ENCODE measurements at places on chromosomes 2 and 18.

DNA sequence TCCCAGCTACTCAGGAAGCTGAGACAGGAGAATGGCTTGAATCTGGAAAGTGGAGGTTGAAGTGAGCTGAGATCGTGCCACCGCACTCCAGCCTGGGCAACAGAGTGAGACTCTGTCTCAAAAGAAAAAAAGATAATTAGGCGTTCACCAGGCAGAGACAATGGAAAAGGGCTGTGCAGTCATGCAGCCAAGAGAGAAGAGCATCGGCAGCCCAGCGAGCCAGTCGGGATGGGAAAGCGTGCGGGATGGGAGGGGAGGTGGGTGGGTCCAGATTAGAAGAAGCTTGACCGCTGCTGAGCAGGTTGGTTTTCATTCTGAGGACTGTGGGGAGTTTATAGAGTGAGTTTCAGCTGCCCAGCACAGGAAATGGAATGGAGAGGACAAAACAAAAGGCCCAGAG lies 15.0 kb upstream of the CYS1 start:
- DNase-seq = no peak

GRCh38 chr2:239353692-239354091 lies 47.1 kb downstream of the HDAC4 start:
- DNase-seq = no peak

GRCh38 chr2:196170213-196170605 lies 1.2 kb downstream of the STK17B start:
- peak; percentile 62 for DNase-seq

DNA sequence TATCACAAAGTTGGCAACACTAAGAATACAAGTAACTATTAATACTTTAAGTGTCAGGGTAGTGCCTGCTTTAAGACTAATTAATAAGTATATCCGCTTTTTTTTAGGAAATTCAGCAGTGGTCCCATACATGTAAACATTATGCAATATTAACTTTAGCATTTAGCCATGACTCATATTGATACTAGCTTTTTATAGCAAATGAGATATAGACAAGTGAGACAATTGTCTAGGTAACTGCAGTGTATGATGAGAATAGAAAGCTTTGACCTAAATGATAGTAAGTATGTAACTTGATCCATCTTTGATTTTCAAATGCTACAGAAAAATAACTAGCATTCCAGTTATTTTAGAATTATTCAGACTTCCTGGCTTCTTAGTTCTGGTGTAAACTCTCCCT lies 27.4 kb upstream of the VRK2 start:
- no peak for DNase-seq

- no peak for DNase-seq
These were observed 206.8 kb upstream of the MEIS1 start for GRCh38 chr2:66228128-66228547.

- DNase-seq = no peak
These were observed 4.6 kb downstream of the TIGD1 start for GRCh38 chr2:232545511-232546375.

- no peak for DNase-seq
These were observed 91.9 kb upstream of the IL1R2 start for GRCh38 chr2:101899871-101900270.

- no peak for DNase-seq
These were observed 634 bp downstream of the SPATS2L start for GRCh38 chr2:200306931-200307723.

DNA sequence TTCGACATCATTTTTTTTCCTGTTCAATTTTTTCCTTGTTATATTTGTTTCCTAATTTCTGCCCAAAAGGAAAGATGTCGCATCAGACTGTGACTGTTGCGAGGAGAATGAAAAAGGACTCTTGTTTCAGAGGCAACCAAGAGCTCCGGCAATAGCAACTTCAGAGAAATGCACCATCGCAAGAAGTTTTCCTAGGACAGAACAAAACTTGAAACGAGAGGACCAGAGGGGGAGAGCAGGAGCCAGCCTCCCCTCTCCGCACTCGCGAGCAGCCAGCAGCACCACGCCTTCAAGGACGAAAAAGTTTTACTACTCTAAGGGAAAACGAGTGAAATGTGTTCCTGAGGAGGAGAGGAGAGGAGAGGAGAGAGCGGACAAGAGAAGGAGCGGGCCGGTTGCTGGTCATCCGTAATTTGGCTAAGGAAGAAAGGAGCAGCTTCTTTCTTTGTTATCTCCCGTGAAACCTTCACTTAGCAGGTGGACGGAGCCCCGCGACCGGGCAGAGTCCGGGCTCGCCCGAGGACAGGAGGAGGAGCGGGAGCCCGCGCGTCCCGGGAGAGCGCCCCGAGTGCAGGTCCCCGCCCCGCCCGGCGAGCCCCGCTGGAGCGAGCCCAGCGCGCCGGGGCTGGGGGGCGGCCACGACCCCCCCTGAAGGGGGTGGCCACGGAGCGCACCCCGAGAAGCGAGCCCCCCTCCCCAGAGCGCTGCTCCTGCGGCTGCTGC lies 744 bp downstream of the POU3F3 start:
- DNase-seq = no peak

GRCh38 chr2:88669482-88670214 lies 21.8 kb upstream of the RPIA start:
- peak; percentile 13 for DNase-seq

GRCh38 chr18:23587220-23587642 lies 925 bp upstream of the NPC1 start:
- DNase-seq = no peak

GRCh38 chr2:167853717-167854116 lies 393.7 kb downstream of the STK39 start:
- no peak for DNase-seq

- DNase-seq = no peak
These were observed 99.5 kb downstream of the TCF4 start for GRCh38 chr18:55488473-55488872.

DNA sequence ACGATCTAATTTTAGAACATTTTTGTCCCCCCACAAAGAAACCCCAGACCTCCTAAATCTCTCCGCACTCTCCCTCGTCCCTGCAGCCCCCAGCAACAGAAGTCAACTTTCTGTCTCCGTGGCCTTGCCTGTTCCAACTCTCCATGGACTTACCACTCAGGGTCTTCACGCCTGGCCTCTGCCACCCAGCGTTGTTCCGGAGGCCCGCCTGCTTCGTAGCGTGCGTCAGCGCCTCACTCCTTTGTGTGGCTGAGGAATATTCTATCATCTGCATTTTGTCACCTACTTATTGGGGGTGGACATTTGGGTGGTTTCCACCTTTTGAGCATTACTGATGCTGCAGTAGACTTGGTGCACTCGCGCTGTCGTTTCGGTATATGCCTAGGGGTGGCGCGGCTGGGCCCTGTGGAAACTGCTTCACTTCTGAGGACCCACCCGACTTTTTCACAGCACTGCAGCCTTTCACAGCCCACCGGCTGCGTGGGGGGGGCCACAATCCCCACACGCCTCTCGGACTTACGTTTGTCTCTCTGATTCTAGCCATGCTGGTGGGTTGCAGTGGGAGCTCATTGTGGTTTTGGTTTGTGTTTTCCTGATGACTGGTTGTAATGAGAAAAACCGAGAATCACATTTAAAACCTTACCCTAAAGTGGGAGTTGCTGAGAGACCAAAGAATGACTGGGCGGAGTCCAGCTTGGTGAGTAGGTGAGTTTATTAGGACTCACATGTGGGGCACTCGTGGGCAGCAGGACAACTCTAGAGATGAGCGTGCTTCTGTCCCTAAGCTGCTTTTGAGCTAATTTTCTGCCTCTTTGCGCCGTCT lies 1.4 kb upstream of the HSBP1L1 start:
- no peak for DNase-seq

DNA sequence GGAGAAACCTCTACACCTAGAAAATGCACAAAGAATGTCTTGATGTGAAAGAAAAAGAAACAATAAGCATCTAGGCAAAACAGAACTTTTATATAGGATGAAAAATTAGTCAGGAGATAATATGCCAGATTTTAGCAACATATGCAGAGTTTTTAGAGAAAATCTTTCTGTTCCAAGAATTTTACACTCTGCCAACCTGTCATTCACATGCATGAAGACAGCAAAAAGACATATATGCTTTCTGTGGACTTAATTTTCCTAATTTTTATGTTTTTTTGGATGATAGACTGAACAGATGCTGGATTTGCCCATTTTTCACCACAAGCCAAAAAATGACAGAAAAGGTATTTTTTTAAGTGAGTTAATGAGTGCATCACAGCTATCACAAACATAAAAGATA lies 637.3 kb downstream of the TRIB2 start:
- DNase-seq = no peak

- DNase-seq = no peak
These were observed 33.1 kb upstream of the PELI1 start for GRCh38 chr2:64177315-64177714.

GRCh38 chr2:86789687-86790133 lies 1.0 kb downstream of the CD8A start:
- no peak for DNase-seq

GRCh38 chr2:154527962-154528361 lies 170.5 kb upstream of the KCNJ3 start:
- DNase-seq = no peak

DNA sequence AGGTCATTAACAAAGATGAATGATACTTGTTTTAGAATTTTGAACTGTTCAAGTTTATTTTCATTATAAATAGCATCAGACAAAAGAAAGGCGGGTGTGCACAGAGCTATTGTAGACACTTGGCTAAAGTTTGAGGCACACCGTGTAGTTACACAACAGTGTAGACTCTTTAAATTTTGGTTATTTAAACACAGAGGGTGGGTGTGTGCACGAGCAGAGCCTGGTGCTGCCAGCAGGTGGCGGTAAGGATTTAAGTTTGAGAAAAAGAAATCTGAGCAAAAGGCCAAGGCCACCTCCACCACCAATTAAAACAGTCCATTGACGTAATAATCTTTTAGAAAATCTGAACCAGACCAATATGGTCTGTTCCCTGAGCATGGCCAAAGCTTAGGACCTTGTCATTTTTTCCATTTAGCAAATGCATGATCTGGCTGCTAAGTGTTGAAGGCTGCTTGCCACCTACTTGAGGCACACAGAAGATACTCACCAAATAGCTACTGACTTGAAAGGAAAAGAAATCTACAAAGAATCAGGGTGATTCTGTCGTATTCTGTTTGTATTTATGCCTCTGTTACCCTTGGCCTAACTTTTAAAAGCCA lies 14.3 kb downstream of the COPS7B start:
- DNase-seq = peak; percentile 32

DNA sequence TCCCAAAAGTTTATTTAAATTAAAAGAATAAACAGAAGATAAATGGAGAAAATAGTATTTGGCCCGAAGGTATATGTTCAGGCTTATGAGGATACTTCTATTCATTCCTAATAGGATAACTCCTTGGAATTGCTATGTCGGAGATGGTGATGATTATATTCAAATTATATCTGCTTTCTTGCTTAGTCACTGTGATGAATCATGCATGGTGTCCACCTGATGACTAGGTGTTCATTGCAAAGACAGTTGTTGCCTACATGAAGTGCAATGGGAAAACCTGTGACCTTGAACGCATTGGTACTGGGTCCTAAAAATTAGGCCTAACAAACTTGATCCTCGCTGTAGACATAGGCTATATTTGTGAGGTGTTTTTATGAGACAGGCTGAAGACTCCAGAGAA lies 617.3 kb upstream of the ZEB2 start:
- no peak for DNase-seq

DNA sequence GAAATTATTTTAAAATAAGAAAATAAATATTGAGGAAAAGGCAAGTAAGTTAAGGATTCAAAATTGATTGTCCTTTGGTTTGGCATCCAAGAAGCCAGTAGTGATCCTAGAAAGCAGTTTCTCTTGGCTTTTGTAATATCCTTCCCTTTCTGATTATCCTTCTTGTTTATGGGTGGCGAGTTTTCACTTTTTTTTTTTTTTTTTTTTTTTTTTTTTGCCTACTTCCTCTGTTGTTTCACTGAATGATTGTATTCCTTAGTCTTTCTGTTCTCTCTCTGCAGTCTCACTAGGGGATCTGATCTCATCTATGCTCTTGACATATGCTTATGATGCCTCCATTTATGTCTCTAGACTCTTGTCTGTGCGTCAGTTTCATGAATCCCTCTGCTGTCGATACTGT lies 4.2 kb downstream of the NAPG start:
- no peak for DNase-seq

- DNase-seq = no peak
These were observed 51.1 kb downstream of the PAPOLG start for GRCh38 chr2:60806988-60807681.

DNA sequence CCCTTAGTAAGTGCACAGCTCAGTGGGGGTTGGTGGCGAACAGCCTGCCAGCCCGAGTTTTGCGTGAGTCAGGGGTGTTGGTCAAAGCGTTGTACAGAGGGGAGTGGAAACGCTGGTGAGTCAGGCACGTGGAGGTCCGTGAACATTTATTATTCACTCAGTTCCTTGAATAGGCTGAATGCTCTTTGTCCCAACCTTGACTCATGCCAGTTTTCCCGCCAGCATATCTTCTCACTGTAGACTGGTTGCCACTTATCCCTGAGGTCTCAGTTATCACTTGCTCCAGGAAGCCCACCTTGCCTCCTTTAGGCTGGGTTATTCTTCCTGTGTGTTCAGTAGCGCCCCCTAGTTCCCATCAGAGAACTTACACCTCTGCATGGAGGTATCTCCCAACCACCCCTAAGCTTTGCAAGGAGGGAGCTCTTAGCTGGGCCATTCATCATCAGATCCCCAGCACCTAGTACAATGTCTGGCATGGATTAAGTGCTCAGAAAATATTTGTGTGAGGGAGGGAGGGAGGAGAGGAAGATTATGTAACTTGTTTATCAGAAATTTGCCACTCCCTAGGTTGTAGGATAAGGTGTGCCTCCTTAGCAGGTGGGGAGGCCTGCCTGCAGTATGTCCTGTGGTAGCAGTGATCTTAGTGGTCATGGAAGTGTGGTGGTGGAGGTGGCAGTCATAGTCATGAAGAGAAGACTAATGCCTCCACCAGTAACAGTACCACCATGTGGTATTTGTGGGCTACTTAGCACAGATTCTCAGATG lies 72.1 kb downstream of the CABLES1 start:
- no peak for DNase-seq

DNA sequence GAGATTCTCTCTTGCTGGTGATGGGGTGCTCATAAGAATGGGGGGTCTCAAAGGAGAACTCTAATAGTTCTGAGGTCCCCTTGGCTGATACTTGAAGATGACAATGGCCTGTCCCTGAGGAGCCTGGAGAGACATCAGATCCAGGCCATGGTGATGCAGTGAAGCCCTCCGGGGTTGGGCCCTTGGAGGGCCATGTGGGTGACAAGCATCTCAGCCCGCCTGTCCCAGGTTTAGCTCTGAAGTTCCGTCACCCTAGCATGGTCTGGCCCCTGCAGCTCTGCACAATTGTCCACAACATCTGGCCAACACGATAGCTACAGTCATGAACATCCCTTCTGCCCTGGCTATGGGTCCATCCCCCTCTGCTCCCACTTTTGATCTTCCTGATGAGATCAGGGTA lies 202.8 kb upstream of the HS6ST1 start:
- no peak for DNase-seq

DNA sequence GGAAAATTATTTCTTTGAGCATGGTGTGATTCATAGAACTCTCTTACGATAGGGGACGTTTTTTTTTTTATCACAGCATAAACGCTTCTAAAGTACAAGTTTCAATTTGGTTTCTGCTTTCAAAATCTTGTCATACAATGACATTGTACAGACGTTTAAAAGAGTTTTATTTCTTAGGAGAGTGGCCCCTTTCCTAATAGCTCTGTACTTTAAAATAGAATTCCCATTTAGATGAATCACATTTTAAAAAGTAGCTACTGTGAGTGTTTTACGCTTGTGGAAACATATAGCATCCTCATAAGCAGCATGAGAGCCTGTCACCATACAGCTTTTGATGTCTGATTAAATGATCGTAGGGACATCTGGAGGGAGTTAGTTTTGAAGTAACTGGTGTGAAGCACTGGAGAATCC lies 510.9 kb downstream of the PARD3B start:
- DNase-seq = no peak
